ENCODE measurements at places on chromosomes 13 and 19. TPM values are rescaled to one million over a fixed set of nuclear protein-coding genes. Genes with fewer than 3 reads are reported as not detected.

Gene LRG1
- total RNA-seq: 0.35 TPM

DNA sequence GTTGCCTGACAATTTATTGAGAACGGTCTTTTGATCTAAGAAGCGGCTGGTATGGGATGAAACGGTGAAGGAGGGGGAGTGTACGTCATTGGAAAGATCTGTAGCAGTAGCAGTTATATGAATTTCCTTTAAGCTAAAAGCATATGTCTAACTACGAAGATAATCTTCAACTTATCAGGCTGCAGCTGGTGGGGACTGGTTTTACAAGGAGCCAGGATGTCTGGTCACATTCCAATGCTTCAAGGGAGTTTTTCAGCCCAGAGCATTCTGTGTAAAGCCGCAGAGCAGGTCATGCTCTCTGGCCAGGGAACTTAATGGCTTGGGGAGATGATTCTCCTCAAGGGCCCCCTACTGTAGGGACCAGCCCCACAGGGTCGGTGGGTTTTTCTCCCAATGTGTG, 29.2 kb downstream of the CLEC4M start:
- no peaks in the 10 kb centered on the region for H3K36me3 ChIP-seq
- no peak overlapping the region for H3K4me3 ChIP-seq
- no peak for DNase-seq

DNA sequence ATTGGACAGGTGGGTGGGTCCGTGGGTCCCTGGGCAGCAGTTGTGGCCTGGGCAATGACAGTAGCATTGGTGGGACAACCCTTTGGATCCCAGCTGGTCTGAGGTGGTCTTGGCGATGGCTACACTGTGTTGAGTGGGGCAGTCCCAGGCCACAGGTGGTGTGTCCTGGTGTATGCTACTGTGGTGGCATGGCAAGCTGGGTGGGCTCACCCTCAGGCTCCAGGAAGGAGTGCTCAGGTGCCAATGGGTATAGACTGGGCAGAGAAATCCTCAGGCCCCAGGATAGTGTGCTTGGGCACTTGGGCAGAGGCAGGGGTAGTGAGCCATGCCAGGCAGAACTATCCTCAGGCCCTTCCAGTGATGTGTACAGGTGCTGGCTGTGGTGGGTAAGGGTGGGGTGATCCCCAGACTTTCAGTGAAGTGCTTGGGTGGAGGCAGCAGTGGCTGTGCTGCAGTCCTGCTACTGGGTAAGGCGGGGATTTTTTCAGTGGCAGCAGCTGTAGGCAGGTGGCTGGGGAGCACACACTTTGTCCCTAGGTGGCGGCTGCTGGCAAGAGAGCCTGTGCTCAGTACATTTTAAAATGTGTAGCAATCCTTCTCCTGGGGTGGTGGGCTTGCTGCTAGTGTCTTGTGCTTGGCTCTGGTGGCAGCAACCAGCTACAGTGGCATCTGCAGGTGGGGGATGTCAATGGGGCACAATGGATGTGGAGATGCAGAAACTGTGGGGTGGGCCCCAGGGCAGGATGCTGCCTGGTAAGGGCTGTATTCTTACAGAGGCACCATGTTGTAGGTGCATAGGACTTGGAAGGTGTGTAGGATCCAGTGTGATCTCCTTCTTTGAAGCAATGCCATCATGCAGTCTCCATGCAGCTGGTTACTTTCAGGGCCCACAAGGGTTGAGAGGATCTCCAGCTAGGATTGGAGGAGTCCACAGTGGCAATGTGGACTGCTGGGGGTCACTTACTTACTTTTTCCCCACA, 64.9 kb downstream of the DNAJC3 start:
- H3K27me3 ChIP-seq: no peaks in the 10 kb centered on the region
- DNase-seq: no peak
- no peak overlapping the region for H3K4me3 ChIP-seq
- peaks cover 19% of the 10 kb centered on the region for H3K4me1 ChIP-seq

- H3K27ac ChIP-seq: peak overlapping the region; percentile 96
- DNase-seq: no peak
- peaks cover 17% of the 10 kb centered on the region for H3K27me3 ChIP-seq
- H3K4me1 ChIP-seq: peaks cover 33% of the 10 kb centered on the region
- peak overlapping the region; percentile 85 for H3K4me3 ChIP-seq
Observed at GRCh38 chr19:13860679-13861391, 16.1 kb upstream of the NANOS3 start.

- peak overlapping the region; percentile 88 for H3K4me3 ChIP-seq
- peak overlapping the region; percentile 27 for H3K27ac ChIP-seq
- H3K4me1 ChIP-seq: peaks cover 40% of the 10 kb centered on the region
- no peak for DNase-seq
- H3K27me3 ChIP-seq: no peaks in the 10 kb centered on the region
Observed at GRCh38 chr19:38900743-38901190, 998 bp downstream of the NFKBIB start.

GRCh38 chr13:35917942-35918645, 213.1 kb downstream of the DCLK1 start:
- H3K27ac ChIP-seq: no peak overlapping the region
- peaks cover 2% of the 10 kb centered on the region for H3K27me3 ChIP-seq
- no peaks in the 10 kb centered on the region for H3K4me1 ChIP-seq
- DNase-seq: no peak
- H3K4me3 ChIP-seq: no peak overlapping the region

Gene B3GNT8
- total RNA-seq: not detected

Data from activated CD4-positive, alpha-beta T cell treated with anti-CD3 and anti-CD28 coated beads for 36 hours (primary cell).